Stimulated activated naive B cell treated with anti-CD40 and anti-IgM and Interleukin-4, amounts not matched to agents 10 μg/mL and 1 μg/mL and 100 μg/mL, for 72 hours (primary cell): ENCODE measurements at places on chromosomes 4 and X.

DNA sequence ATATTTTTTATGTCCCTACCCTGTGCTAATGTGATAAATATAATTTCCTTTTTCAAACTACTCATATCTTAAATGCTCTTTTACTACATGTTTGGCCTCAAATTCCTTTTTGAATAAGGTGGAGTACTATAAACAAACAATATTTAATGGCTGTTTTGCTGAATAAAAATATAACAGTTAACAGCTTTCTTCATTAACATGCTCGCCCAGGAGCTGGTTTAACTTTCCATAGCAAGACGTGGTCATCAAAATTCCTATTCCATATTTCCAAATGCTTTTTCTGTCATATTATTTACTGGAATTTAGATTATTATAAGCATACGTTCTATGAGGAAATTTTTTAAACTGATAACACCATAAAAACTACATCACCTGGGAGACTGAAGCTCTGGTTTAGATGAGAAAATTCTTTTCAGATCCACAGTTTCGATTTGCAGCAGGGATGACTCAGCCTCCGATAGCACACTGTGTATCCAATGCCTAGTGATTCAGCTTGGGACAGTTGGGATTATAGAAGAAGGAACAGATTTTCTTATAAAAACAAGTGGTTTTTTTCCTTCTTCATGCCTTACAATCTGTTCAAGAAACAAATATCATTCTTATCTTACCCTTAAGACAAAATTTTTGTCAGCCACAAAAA, 129.1 kb downstream of the FBXO8 start:
- no peaks in the 10 kb centered on the region for H3K36me3 ChIP-seq
- no peak overlapping the region for H3K4me3 ChIP-seq
- no peaks in the 10 kb centered on the region for H3K4me1 ChIP-seq
- no peak for DNase-seq

GRCh38 chr4:125994024-125994423, 679.3 kb downstream of the FAT4 start:
- H3K4me3 ChIP-seq = no peak overlapping the region
- H3K27me3 ChIP-seq = no peaks in the 10 kb centered on the region
- H3K4me1 ChIP-seq = no peaks in the 10 kb centered on the region

DNA sequence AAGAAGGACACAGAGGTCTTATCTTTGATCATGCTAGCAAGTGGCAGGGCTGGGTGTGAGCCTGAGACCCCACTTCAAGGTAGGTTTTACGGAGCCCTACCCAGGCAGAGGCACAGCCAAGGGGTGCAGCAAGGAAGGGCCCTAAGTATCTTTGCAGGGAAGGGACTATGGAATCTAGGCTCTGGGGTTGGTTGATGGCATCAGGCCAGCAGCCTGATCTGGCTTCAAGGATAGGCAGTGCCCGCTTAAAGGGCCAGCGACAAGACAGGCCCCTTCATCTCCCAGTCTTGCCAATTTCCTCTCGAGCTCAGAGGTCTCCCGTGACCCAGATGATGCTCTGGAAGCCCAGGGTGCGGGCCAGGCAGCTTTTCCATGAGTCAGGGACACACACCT, 5.8 kb downstream of the ABLIM2 start:
- H3K27ac ChIP-seq = no peak overlapping the region
- no peak overlapping the region for H3K4me3 ChIP-seq
- peaks cover 21% of the 10 kb centered on the region for H3K27me3 ChIP-seq
- peaks cover 11% of the 10 kb centered on the region for H3K36me3 ChIP-seq
- no peak for DNase-seq
- H3K4me1 ChIP-seq = peaks cover 16% of the 10 kb centered on the region

- peaks cover 12% of the 10 kb centered on the region for H3K36me3 ChIP-seq
- no peak overlapping the region for H3K27ac ChIP-seq
- H3K4me3 ChIP-seq = no peak overlapping the region
- H3K27me3 ChIP-seq = no peaks in the 10 kb centered on the region
- DNase-seq = no peak
Observed at GRCh38 chr4:128371001-128371777, 83.6 kb upstream of the PGRMC2 start.

DNA sequence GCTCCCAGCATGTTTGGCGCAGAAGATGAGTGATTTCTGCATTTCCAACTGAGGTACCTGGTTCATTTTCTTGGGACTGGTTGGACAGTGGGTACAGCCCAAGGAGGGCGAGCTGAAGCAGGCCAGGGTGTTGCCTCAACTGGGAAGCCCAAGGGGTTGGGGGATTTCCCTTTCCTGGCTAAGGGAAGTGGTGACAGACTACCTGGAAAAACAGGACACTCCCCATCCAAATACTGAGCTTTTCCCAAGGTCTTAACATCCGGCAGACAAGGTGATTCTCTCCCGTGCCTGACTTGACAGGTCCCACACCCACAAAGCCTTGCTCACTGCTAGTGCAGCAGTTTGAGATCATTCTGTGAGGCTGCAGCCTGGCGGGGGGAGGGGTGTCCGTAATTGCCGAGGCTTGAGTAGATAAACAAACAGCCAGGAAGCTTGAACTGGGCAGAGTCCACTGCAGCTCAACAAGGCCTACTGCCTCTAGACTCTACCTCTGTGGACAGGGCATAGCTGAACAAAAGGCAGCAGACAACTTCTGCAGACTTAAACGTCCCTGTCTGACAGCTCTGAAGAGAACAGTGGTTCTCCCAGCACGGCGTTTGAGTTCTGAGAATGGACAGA, 307.7 kb upstream of the ARSJ start:
- no peak for DNase-seq
- no peak overlapping the region for H3K27ac ChIP-seq
- peaks cover 21% of the 10 kb centered on the region for H3K27me3 ChIP-seq

GRCh38 chr4:56843421-56843899, 22.0 kb upstream of the SPINK2 start:
- H3K27me3 ChIP-seq = no peaks in the 10 kb centered on the region
- H3K27ac ChIP-seq = no peak overlapping the region
- H3K36me3 ChIP-seq = no peaks in the 10 kb centered on the region
- DNase-seq = no peak

DNA sequence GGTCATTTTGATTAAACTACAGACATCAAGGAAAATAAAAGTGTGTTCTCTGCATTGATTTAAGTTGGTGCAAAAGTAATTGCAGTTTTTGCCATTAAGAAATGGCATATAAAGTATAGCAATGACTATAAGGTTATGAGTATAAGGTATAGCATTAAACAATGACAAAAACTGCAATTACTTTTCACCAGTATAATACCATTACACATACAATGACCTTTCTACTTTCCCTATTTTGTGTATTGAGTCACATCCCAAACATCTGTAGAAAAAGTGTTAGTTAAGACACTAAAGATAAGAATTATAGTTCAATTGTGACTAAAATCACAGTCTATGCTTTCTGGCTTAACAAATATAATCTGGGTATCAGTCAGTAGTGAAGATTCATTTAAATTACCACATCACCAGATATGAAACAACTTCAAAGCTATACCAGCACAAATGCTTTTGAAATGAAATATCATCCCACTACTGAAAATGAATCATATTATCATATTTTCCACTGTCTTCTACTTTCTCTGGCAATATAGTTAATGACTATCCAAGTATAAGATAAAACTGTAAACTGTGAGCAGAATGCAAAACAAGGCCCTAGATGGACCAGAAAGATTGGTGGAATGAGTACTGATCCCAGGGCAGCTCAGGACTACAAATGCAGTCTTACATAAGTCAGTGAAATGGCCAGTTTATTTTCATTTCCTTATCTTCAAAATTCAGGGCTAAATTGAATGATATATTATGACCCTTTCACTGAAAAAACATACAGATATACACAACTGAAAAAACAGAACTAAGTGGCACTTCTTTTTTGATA, 241.1 kb downstream of the ANTXR2 start:
- H3K27ac ChIP-seq = no peak overlapping the region
- no peaks in the 10 kb centered on the region for H3K27me3 ChIP-seq
- no peak for DNase-seq
- no peak overlapping the region for H3K4me3 ChIP-seq
- H3K4me1 ChIP-seq = peaks cover 1% of the 10 kb centered on the region
- no peaks in the 10 kb centered on the region for H3K36me3 ChIP-seq

- peaks cover 9% of the 10 kb centered on the region for H3K4me1 ChIP-seq
- H3K4me3 ChIP-seq = no peak overlapping the region
- no peak overlapping the region for H3K27ac ChIP-seq
- H3K27me3 ChIP-seq = peaks cover 16% of the 10 kb centered on the region
Observed at GRCh38 chr4:78323439-78323838, 228.1 kb upstream of the ANXA3 start.

- DNase-seq = no peak
- H3K4me3 ChIP-seq = no peak overlapping the region
- H3K36me3 ChIP-seq = no peaks in the 10 kb centered on the region
- no peaks in the 10 kb centered on the region for H3K4me1 ChIP-seq
- H3K27me3 ChIP-seq = no peaks in the 10 kb centered on the region
Observed at GRCh38 chrX:108331126-108331909, 106.9 kb downstream of the COL4A6 start.

- no peak for DNase-seq
- no peaks in the 10 kb centered on the region for H3K36me3 ChIP-seq
- no peaks in the 10 kb centered on the region for H3K27me3 ChIP-seq
- no peak overlapping the region for H3K27ac ChIP-seq
Observed at GRCh38 chrX:134747006-134747405, 88.7 kb upstream of the PLAC1 start.

- no peak overlapping the region for H3K27ac ChIP-seq
- DNase-seq = peak; percentile 6
- peaks cover 10% of the 10 kb centered on the region for H3K4me1 ChIP-seq
- no peaks in the 10 kb centered on the region for H3K27me3 ChIP-seq
- no peak overlapping the region for H3K4me3 ChIP-seq
Observed at GRCh38 chr4:70559211-70559830, 32.7 kb upstream of the AMBN start.

- no peaks in the 10 kb centered on the region for H3K27me3 ChIP-seq
- H3K27ac ChIP-seq = no peak overlapping the region
- H3K4me3 ChIP-seq = no peak overlapping the region
- no peak for DNase-seq
- H3K4me1 ChIP-seq = peaks cover 12% of the 10 kb centered on the region
- peaks cover 27% of the 10 kb centered on the region for H3K36me3 ChIP-seq
Observed at GRCh38 chrX:11117745-11118144, 6.6 kb downstream of the HCCS start.

- no peak overlapping the region for H3K4me3 ChIP-seq
- DNase-seq = no peak
- no peak overlapping the region for H3K27ac ChIP-seq
- H3K4me1 ChIP-seq = no peaks in the 10 kb centered on the region
- H3K36me3 ChIP-seq = no peaks in the 10 kb centered on the region
Observed at GRCh38 chr4:135548711-135549110, 1347.1 kb upstream of the PABPC4L start.

- H3K4me1 ChIP-seq = peaks cover 7% of the 10 kb centered on the region
- DNase-seq = no peak
- H3K27ac ChIP-seq = no peak overlapping the region
Observed at GRCh38 chrX:113473418-113473817, 632.8 kb upstream of the AMOT start.

DNA sequence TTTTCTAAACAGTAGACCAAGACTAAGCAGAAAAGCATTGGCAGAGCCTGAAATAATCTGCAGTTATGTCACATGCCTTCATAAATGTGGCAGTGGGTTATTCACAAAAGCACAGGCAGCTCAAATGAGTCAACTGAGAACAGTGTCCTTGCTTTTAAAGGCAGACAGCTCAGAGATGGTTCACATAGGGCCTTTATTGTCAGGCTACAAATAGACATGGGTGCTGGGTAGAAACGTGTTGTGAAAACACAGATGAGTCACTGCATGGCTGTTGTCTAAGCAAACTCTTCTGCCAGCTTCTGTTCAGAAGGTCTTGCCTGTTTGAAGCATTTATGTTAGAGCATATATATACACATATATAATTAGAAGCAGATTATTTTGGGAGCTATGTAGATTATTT, 118.0 kb downstream of the SLC4A4 start:
- H3K4me3 ChIP-seq = no peak overlapping the region
- no peaks in the 10 kb centered on the region for H3K36me3 ChIP-seq
- H3K27ac ChIP-seq = no peak overlapping the region
- DNase-seq = no peak

GRCh38 chr4:7624396-7624980, 189.8 kb upstream of the PSAPL1 start:
- H3K4me1 ChIP-seq = no peaks in the 10 kb centered on the region
- DNase-seq = no peak
- peaks cover 10% of the 10 kb centered on the region for H3K27me3 ChIP-seq
- no peak overlapping the region for H3K4me3 ChIP-seq
- H3K36me3 ChIP-seq = peaks cover under 1% of the 10 kb centered on the region
- no peak overlapping the region for H3K27ac ChIP-seq

DNA sequence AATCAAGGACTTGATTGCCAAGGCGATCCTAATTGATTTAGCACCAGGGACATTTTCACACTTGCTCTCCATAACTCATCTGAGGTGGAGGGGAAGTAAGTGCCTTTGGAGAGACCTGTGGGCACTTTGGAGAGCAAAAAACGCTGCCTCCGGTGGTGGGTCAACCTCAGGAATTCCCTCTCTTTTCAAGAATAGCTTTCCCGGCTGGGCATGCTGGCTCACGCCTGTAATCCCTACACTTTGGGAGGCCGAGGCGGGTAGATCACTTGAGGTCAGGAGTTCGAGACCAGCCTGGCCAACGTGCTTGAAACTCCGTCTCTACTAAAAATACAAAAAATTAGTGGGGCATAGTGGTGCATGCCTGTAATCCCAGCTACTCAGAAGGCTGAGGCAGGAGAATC, 49.2 kb downstream of the PRPS1 start:
- H3K27ac ChIP-seq = peak overlapping the region; percentile 98
- H3K27me3 ChIP-seq = no peaks in the 10 kb centered on the region
- no peak for DNase-seq
- peak overlapping the region; percentile 86 for H3K4me3 ChIP-seq
- H3K36me3 ChIP-seq = peaks cover 5% of the 10 kb centered on the region

DNA sequence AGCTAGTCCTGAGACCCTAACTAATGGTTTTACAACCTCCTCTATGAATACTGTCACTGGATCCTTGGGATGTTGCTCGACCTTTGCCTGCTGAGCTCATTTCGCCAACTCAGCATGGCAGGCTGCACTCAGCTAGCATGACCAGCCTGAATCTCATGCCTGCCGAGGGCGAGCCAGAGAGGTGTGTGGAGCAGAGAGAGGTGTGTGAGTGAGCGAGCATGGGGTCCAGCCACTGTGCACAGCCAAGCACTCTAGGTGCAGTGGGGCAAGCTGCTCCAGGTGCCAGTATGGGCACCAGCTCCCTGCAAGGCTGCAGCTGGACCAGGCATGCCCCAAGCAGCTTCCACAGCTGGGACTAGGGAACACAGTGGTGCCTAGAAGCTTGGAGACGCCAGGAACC, 410.9 kb downstream of the PCDH10 start:
- no peaks in the 10 kb centered on the region for H3K27me3 ChIP-seq
- no peak overlapping the region for H3K4me3 ChIP-seq
- no peaks in the 10 kb centered on the region for H3K4me1 ChIP-seq

DNA sequence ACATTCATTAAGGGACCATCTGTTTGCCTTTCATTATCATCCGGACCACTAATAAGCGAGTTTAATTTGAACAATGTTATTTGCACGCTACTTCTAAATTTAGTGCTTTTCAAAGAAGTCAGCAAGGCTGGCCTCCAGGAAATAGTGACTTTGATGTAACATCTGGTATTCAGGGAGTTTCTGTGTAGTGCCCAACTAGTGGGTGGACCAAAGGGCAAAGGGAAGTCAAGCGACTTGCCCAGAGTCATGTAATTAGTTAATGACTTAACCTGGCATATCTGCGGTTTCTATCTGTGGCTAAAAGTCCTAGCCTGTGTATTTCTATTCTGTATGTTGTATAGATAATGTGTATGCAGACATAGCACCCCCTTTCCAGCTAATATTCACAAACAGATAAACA, 56.3 kb upstream of the LCORL start:
- no peak overlapping the region for H3K27ac ChIP-seq
- DNase-seq = no peak
- no peaks in the 10 kb centered on the region for H3K4me1 ChIP-seq
- no peak overlapping the region for H3K4me3 ChIP-seq
- H3K27me3 ChIP-seq = peaks cover 17% of the 10 kb centered on the region
